ENCODE measurements at places on chromosomes 13 and 19.
A peak's percentile ranks its signal among the peaks of the same experiment; 100 is the strongest.

DNA sequence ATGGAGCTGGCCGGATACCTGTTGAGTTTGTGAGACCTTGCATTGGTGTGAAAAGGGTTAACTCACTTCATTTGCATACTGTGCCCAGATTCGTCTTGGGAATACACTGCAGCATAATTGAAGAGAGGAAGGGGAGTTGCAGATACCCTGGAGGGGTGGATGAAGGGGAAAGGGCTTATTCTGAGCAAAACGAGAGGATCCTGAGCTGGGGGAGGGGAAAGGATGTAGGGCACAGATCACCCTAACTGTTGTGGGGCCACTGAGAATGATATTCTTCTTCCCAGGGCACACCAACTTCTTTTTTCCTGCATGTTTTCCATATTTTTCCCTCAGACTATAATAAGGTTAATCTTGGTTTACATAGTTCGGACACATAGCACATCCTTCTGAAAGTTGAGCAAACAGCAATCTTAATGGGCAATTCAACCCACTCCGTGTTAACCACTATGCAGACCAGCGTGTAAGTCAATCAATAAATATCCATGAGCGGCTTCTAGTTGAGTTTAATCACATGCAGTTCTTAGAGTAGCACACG is 11.7 kb upstream of the PTPRS start:
- DNase-seq: no peak

GRCh38 chr13:112893570-112894422 is 75.2 kb upstream of the MCF2L start:
- no peak for DNase-seq

DNA sequence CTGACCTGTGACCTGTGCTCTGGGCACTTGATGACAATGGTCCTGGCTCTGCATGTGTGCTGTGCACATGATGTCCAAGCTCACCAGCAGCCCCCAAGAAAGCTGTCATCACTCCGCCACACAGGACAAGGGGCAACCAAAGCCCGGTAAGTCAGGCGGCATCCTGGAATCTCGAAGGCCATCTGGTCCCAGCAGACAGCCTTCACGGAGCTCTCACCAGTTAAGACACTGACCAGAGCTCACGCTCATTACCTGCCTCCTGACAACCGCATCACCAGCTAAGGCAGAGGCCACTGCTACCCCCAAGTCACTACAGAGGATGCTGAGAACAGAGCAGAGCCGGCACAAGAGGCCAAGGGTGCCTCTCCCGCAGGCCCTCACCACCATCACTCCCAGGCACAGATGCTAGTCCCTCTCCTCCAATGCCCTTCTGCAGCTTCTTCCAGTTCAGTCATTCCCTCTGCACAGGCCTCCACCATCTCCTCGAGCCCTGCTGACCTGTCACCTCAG is 10.6 kb downstream of the PPP6R1 start:
- no peak for DNase-seq

DNA sequence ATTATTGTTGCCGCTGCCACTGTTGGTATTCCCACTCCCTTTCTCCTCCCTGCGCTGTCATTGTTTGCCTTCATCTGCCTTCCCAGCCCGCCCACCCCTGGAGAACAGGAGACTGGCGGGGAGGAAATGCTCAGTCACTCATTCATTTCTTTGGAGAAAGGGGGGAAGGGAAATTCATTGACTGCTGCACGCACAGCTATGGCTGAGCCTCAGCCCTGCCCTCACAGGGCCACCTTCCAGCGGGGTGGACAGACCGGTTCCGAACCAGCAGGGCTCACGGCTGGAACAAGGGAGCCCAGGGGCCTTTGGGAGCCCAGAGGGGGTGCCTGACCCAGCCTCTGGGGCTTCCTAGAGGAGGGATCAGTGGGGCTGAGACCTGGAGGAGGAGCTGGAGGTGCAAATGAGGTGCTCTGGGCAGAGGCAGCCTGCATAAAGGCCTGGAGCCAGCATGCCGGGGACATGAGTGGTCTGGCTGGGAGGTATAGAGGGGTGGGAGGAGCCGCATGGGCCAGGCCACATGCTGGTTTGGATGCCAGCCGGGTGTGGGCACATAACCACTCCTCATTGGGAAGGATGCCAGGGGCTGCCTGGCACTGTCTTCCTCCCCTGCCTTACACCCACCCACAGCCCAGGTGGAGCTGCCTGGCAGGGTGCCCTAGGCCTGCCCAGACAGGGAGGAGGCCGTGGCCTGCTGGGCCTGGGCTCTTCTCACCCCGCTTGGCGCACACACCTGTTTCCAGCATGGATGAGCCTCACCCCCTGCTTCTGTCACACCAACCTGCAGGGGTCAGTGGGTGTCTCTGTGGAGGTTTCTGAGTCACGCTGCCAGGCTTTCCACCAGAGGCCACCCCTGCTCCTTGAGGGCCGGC is 26.8 kb downstream of the PPP5C start:
- no peak for DNase-seq

- DNase-seq: no peak
Measured at GRCh38 chr19:40805258-40805868, 6.4 kb downstream of the EGLN2 start.

- DNase-seq: peak; percentile 90
Measured at GRCh38 chr19:48492925-48493717, 18.5 kb downstream of the LMTK3 start.

- no peak for DNase-seq
Measured at GRCh38 chr19:7678971-7679751, 1.5 kb upstream of the TRAPPC5 start.

- no peak for DNase-seq
Measured at GRCh38 chr19:16957855-16958254, 68.8 kb downstream of the CPAMD8 start.

- DNase-seq: no peak
Measured at GRCh38 chr19:52142001-52142595, 2.4 kb upstream of the ZNF616 start.

DNA sequence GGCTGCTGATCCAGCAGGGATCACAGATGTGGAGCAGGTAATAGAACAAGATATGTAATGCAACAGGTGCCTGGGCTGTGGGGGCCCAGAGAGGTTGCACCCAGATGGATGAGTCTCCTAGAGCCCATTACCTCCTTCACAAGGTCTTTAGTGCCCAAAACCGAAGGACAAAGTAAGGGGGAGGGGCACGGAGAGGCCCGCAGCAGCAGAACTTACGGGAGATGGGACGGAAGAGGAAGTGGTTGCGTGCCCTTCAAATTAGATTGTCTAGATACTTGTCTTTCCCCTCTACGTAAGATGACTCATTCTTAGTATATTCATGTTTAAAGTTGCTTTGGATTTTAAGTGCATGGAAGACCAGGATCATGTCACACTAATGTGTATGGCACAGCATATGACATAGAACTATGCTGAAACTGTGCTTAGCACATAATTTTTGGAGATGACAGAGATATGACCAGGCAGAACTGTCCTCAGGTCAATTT is 5.7 kb upstream of the MRPS31 start:
- DNase-seq: no peak

- DNase-seq: peak; percentile 10
Measured at GRCh38 chr13:75102001-75102716, 379.8 kb downstream of the TBC1D4 start.

- DNase-seq: no peak
Measured at GRCh38 chr13:77728265-77729125, 31.0 kb downstream of the SLAIN1 start.

DNA sequence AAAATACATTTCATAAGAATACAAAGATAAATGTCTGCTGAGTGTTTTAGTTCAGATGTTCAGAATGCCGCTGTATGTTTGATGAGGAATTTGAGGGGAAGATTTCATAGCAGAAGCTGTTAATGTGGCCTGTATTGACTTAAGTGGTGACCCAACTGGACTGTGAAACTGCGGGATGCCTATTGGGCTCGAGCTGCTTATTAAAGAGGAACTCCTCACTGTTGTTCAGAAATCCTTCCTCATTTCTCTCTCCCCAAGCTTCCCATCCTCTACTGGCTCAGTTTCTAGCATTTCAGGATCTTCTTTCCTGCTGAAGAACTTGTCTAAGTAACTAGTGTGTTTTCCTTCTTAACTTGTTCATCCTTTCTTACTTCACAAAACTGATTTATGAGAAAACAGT is 20.4 kb downstream of the DGKH start:
- DNase-seq: no peak

DNA sequence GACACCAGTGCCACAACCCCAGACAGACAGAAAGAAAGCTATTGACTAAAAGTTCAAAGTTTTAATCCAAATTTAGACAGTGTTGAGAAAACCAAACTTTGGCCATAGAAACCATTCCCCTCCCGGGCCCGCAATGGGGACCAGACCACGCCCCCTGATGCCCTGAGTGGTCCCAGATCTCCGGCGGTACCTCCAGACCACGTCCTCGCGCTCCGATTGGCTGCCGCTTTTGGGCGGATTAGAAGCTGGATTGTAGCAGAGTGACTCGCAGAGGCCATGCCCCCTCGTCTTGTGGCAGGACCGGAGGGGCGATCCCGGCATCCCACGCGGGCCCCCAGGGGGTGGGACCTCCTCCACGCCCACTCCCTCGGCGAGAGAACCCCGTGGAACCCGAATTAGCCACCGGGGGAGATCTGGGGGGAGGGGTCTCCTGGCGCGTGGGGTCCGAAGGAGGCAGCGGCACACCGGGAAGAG is 797 bp upstream of the HSD17B14 start:
- DNase-seq: peak; percentile 69
